ENCODE measurements at places on chromosomes 4 and X.
A peak's percentile ranks its signal among the peaks of the same experiment; 100 is the strongest.

GRCh38 chrX:119512146-119512800 lies 44.0 kb downstream of the SLC25A5 start:
- no peak for DNase-seq

GRCh38 chr4:7418131-7418943 lies 16.4 kb downstream of the PSAPL1 start:
- no peak for DNase-seq

- DNase-seq: no peak
Observed at GRCh38 chr4:11847167-11847566, 418.5 kb upstream of the HS3ST1 start.

DNA sequence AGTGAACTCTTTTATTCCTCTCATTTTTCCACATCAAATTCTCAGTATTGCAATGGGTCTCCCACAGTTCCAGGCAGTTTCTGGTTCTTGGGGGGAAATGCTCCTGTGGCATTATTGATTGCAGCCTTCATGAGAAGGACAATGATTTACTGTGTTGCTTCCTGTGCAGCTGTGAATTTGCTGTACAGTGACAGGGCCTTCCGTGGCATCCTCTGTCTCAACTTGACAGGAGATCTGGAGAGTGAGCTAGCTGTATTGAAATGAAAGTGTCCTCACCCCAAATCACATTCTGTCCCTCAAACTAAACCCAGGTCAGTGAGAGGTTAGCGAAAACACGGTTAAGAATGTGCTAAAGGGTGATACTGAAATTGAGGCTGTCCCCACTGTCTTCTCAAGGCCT lies 77.1 kb upstream of the ATOH1 start:
- DNase-seq: no peak

- DNase-seq: no peak
Observed at GRCh38 chrX:77118686-77119085, 328.5 kb upstream of the FGF16 start.

DNA sequence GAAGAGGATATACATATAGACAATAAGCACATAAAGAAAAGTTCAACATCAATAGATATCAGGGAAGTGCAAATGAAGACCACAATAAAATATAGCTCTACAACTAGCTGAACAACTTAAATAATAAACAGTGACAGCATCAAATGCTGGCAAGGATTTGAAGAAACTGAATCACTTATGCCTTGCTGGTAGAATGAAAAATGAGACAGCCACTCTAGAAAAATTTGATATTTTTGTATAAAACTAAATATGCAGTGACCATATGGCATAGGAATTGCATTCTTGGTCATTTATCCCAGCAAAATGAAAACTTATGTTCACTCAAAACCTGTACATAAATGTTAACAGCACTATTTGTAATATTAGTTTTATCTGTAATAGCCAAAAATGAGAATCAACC lies 1102.0 kb downstream of the C4orf33 start:
- no peak for DNase-seq

DNA sequence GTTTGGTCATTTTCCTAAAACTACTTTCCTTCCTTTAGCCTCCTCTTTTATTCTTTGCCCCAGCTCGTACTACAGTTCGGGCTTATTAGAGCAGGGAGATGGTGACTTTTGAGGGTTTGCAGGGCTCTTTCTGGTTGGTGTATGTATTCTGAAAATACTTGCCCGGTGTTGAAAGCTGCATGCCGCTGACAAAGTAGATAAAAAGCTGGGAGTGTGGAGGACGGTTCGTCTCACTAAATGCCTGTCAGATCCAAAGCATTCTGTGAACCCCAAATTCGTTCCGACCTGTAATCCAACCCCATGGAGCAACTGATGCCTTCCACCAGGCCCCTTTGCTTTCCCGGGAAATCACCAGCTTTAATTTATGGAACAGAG lies 19.2 kb downstream of the TRIM2 start:
- DNase-seq: no peak

- no peak for DNase-seq
Observed at GRCh38 chrX:30577362-30577991, at the start of gene TASL. Gene TASL, minus strand, starts transcription at chrX:30577766. Its CDS starts 17,411 bp downstream, at chrX:30560355.

- no peak for DNase-seq
Observed at GRCh38 chrX:21524008-21524407, 134.1 kb downstream of the KLHL34 start.

- no peak for DNase-seq
Observed at GRCh38 chr4:48329976-48330375, 11.4 kb upstream of the SLAIN2 start.

DNA sequence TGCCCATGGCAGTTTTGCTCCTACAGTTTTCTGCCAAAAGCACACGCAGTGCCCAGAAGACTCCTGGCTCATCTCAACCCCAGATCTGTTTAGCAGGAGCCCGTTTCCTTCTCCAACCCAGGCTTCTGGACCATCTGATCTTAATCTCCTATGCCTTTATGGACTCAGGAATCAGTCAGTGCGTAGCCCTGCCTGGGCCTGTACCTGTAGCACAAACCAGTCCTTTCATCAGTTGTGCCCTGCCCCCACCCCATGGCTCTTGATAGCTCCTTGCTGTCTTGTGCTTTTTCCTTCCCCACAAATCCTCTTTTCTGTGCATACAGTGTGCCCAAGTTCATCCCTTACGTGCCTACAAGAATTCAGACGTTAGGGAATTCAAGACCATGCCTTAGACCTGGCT lies 1.5 kb downstream of the ZNF718 start:
- no peak for DNase-seq

DNA sequence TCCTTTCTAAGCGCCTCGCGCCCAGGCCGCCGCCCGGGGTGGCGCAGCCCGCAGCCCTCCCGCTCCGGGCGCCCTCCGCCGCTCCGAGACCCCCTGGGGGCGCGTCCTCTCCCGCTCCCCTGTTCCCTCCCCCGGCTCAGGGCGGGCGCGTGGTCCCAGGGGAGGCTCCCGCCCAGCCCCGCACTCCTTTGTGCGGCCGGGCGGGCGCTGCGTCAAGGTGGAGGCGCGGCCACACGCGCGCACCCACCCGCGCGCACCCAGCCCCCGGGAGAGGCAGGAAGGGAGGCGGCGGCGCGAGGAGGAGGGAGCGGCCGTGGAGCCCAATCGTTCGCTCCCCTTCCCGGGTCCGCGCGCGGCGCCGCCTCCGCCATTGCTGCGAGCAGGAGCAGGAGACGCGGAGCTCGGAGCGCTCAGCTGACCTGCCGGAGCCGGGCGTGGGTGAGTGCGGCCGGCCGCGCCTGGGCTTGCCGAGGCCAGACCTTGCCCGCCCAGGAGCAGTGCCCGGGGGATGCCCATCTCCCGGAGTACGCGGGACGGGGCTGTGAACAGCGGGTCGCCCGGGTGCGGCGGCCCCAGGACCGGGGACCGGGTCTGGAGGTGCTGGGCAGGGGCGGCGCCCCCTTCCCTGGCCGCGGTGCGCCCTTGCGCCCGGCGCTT lies at the start of gene NSG1:
TSS of gene NSG1 (plus strand) at position 367 of the 657 bp plus-strand sequence. CDS start 528 bp downstream, outside the sequence.
- no peak for DNase-seq

DNA sequence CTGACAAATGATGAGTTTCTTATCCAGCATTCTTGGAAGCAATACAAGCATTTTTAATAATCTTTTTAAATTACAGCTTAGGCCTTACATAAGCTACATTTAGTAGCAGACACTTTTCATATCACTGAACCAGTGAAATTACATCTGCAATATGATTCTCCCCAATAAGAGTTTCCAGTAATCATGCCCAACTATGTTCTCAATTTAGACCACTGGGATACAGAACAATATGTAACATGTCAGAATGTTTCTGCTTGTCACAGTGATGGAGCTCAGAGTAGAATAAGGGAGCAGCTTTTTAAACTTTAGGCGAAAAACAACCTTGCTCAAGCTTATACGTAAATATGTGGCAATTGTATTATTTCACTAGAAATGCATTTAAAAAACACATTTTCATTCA lies 1132.2 kb downstream of the FAT4 start:
- DNase-seq: peak; percentile 25

- no peak for DNase-seq
Observed at GRCh38 chr4:3257103-3257555, 8.2 kb downstream of the MSANTD1 start.

DNA sequence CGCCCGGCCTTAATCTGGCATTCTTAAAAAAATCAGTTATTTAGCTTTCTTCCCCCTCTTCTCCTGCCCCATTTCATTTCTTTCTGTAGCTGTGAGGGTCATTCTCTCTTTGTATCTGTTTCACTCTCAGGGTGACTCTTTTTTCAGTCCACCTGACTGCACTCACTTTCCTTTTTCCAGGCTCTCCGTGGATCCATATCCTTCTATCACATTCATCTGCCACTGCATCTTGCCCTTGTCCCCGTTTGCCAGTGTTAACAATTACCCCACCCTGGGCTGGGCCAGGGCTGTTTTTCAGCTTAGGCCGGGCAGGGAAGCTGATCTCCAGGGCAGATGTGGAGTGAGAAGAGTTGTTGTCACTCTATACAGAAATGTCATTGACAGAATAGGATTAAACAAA lies 7.7 kb downstream of the FHL1 start:
- DNase-seq: no peak

GRCh38 chr4:42420140-42420539 lies 22.9 kb downstream of the SHISA3 start:
- no peak for DNase-seq

GRCh38 chr4:55723403-55723802 lies 87.3 kb upstream of the NMU start:
- DNase-seq: no peak

DNA sequence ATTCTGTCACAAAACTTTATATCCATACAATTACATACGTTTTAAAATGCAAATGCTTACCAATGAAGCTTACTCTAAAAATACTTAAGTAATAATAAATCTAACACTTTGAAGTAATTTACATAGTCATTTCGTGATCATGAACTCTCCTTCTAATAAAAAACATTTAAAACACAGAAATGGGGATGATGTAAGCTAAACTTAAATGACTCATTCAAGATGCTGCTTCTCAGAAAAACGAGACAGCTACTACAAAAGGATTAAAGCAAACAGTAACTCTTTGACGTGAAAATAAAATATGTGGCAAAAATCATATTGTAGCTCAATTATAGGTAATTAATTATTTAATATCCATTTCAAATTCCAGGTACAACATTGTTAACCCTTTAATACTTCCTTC lies 148.7 kb downstream of the FGF16 start:
- DNase-seq: no peak

GRCh38 chr4:179130122-179130714 lies 1688.0 kb upstream of the AGA start:
- DNase-seq: no peak

- DNase-seq: peak; percentile 77
Observed at GRCh38 chr4:39308611-39309010, 57.6 kb downstream of the RFC1 start.

DNA sequence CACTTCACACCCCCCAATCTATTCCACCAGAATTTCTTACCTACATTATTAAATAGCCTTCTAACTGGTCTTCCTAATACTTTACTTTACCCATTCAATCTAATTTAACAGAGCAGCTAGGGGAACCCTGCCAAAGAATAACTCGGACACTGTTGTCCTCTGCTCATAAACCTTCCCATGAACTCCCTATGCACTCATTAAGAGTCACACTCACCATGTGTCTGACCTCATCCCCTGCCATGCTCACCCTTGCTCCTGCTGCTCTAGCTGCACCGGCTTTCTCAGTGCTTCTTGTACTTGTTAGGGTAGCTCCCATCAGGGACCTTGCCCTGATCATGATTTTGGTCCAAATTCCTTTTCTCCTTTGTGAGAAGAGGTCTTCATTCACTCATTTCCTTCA lies 54.6 kb upstream of the GUCY1A1 start:
- no peak for DNase-seq

DNA sequence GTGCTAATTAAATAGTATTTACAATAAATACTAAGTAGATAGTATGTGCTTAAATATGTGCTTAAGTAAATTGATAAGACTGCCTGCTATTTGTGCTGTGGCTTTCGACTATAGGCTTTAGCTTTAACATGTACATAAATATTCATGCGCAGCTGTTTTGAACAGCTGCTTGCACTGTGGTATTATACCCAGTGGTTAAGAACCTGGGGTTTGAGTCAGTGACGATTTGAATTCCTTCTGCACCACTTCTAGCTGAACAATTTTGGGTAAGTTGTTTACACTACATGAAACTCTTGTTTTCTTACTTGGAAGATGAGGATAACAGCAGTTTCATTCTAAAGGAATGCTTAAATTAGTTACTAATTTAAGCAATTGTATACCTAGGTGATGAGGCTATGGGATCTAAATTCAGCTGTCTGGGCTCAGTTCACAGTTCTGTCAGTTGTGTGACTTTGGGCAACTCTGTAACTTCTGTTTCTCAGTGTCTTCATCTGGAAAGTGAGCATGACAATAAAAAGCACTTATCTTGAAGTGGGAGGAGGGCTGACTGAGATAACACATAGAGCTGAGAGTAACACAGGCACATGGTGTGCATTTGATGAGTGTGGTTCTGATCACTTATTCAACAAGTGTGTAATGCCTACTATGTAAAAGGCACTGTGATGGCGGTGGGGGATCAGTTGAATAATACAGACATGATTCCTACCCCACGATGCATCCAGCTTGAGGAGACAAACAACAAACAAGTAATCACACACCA lies 37.0 kb downstream of the HPGDS start:
- DNase-seq: no peak

DNA sequence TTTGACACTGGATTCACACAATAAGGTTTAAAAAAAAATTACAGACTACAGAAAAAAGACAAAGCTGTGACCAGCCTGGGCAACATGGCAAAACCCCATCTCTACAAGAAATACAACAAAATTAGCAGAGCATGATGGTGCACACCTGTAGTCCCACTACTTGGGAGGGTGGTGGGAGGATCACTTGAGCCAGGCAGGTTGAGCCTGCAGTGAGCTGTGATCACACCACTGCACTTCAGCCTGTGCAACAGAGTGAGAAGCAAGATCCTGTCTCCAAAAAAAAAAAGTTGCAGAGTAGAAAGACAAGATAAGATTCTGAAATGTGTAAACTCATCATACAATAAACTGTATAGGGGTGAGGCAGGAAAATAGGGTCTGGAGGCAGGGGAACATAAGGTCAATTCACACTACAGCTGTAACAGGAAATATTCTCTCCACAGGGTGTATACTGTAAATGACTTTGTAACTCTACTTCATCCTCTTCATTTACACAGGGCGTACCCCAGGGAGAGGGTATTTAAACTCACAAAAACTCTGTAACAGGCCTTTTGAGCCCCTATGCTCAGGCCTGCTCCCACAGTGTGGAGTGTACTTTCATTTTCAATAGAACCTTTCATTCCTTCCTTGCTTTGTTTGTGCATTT lies 112.6 kb upstream of the MAPK10 start:
- no peak for DNase-seq

- DNase-seq: no peak
Observed at GRCh38 chr4:162837241-162837640, 329.4 kb downstream of the NAF1 start.

DNA sequence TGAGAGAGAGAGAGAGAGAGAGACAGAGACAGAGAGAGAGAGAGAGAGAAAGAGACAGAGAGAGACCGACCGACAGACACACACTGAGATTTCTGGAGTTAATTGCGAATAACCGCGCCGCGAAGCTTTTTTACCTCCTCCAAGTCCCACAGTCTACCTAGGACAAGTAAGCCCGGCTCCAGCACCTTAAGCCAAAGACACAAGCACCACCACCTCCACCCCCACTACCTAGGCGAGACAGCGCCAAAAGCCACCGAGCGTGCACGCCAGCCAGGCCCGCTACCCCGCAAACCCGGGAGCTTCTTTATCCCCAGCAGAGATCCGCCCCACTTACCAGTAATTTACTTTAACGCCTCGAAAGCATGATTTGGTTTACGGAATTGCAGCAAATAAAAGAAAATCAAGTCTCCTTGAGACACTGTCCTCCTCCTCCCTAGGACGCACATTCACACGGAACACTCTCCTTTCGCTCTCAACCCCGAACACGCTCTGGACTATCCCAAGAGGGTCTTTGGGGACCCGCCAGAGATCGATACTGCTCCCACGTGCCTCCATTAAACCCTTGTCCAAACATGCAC lies 649.6 kb upstream of the DIPK2B start:
- DNase-seq: no peak

All from muscle of back (tissue), 13 donors.